ENCODE measurements at places on chromosomes 11 and 22.

DNA sequence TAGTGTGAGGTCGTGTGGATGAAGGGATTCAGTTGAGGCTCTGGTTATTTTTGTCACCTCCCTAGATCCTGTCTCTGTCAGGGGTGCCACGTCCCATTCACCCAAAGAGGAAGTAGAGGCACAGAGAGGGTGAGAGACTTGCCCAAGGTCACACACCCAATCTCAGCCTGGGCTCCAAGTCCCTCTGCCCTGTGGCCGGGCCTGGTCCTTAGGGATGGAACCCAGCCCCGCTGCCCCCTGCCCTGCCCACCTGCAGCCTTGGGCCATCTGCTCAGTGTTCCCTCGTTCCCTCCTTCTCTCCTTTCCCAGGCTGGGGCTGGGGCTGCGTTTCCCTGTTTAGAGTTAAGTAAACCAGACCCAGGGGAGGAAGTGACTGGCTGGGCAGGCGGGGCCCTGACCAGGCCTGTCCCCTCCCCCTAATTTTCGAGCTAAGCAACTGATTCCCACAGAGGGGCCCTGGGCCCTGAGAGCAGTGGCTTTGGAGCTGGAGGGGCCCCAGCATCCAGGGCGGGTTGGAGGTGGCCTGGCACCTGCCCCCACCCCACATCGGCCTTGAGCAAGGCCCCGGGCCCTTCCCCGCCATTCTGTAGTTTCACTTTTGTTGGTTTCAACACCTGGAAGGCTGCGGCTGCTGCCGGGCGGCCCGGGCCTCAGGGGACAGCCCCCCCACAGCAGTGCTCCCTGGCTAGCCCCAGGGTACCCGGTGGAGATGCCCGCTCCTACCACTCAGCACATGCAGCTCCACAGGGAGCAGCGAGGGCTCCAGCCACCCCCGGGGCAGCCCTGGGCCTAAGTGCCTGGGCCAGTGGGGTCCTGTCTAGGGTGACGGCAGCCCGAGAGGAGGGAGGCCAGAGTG, 1.5 kb downstream of the TCIRG1 start:
- peak; percentile 88 for DNase-seq
- no peaks in the 10 kb centered on the region for H3K27me3 ChIP-seq
- peak overlapping the region; percentile 73 for H3K4me3 ChIP-seq
- peaks cover 35% of the 10 kb centered on the region for H3K36me3 ChIP-seq
- peaks cover 49% of the 10 kb centered on the region for H3K4me1 ChIP-seq
- peak overlapping the region; percentile 90 for H3K27ac ChIP-seq

- no peak overlapping the region for H3K27ac ChIP-seq
- DNase-seq = no peak
- H3K27me3 ChIP-seq = no peaks in the 10 kb centered on the region
- H3K4me1 ChIP-seq = peaks cover 9% of the 10 kb centered on the region
- H3K4me3 ChIP-seq = no peak overlapping the region
- H3K36me3 ChIP-seq = peaks cover 86% of the 10 kb centered on the region
Observed at GRCh38 chr11:112235750-112236390, 9.6 kb downstream of the PTS start.

GRCh38 chr11:76120513-76121101, 85.7 kb downstream of the WNT11 start:
- H3K36me3 ChIP-seq = no peaks in the 10 kb centered on the region
- no peak for DNase-seq
- peak overlapping the region; percentile 29 for H3K27ac ChIP-seq
- no peaks in the 10 kb centered on the region for H3K27me3 ChIP-seq
- no peak overlapping the region for H3K4me3 ChIP-seq

- no peaks in the 10 kb centered on the region for H3K27me3 ChIP-seq
- DNase-seq = no peak
- no peak overlapping the region for H3K4me3 ChIP-seq
- H3K27ac ChIP-seq = no peak overlapping the region
- peaks cover 17% of the 10 kb centered on the region for H3K4me1 ChIP-seq
- H3K36me3 ChIP-seq = no peaks in the 10 kb centered on the region
Observed at GRCh38 chr11:57150454-57150917, 31.3 kb upstream of the LRRC55 start.

DNA sequence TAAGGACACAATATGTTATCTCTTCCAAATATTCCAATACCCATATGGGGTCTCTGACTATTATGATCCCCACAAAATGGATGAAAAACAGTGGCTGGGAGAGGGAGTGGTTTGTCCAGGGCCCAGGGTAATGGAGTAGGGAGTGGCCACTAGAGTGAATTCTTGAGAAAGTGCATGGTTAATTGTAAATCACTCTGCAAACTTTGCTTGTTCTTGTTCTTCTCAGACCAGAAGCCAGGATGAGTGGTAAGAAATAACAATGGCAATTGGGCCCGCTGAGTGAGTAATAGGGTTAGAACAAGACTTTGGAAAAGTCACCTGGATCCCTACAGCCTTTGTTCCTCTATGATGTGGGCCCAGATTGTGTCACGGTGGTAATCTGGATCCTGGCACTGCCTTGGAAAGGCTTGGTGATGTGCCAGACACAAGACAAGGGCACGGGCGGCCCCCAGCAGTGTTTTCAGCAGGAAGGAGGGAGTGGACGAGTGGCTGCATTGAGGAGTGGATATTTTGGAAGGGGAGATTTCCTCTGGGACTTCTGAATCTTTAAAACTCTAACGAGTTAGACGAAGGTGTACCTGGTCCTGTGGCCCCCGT, 18.2 kb upstream of the KIRREL3 start:
- no peak for DNase-seq
- H3K36me3 ChIP-seq = no peaks in the 10 kb centered on the region
- no peak overlapping the region for H3K4me3 ChIP-seq
- no peak overlapping the region for H3K27ac ChIP-seq

Data from sigmoid colon (tissue), 7 donors.